Uterus (tissue), 4 donors: ENCODE measurements at places on chromosomes 2 and 18. TPM values are rescaled to one million over a fixed set of nuclear protein-coding genes. Genes with fewer than 3 reads are reported as not detected.
A peak's percentile ranks its signal among the peaks of the same experiment; 100 is the strongest.

ARHGEF4 gene
- total RNA-seq, result 7.9 TPM

NAB1 gene
- 132 TPM for total RNA-seq

DNA sequence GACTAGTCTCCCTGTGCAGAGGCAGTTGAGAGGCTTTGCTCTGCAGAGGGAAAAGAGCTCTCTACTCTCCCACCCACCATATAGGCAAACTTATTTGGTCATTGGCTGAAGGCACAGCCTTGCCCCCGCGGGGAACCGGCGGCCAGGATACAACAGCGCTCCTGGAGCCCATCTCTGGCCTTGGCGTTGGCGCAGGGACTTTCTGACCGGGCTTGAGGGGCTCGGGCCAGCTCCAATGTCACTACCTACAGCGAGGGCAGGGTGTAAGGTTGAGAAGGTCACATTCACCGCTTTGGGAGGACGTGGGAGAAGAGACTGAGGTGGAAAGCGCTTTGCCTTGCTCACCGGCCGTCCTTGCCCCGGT, 2.2 kb downstream of the ONECUT2 start:
- DNase-seq, result no peak
- H3K27ac ChIP-seq, result no peak overlapping the region
- peaks cover 22% of the 10 kb centered on the region for H3K4me1 ChIP-seq
- peaks cover 25% of the 10 kb centered on the region for H3K27me3 ChIP-seq

CNDP1 gene
- 0.90 TPM for total RNA-seq

DNA sequence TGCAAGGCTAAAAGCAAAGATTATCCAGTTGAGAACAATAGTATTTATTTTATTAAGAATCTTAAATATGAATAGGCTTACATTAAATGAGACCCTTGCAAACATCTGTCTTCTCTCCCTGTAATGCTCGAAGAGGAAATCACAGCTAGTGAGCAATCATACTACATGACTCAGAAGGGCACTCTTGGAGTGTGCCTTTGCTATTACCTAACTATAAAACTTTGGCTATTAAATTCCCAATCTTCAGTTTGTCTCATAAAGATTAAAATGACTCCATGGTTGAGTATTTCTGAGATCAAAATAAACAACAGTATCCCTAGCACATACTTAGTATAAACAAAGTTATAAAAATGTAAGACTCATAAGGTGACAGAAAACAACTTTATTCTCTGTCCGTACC, 296.9 kb downstream of the KCNJ3 start:
- no peaks in the 10 kb centered on the region for H3K4me1 ChIP-seq
- no peak overlapping the region for H3K4me3 ChIP-seq
- H3K27ac ChIP-seq, result no peak overlapping the region
- no peaks in the 10 kb centered on the region for H3K27me3 ChIP-seq
- DNase-seq, result no peak

GRCh38 chr2:150376553-150377335, 110.7 kb downstream of the RND3 start:
- no peak for DNase-seq
- H3K27ac ChIP-seq, result no peak overlapping the region
- no peaks in the 10 kb centered on the region for H3K36me3 ChIP-seq
- no peaks in the 10 kb centered on the region for H3K4me1 ChIP-seq
- H3K27me3 ChIP-seq, result no peaks in the 10 kb centered on the region

DNA sequence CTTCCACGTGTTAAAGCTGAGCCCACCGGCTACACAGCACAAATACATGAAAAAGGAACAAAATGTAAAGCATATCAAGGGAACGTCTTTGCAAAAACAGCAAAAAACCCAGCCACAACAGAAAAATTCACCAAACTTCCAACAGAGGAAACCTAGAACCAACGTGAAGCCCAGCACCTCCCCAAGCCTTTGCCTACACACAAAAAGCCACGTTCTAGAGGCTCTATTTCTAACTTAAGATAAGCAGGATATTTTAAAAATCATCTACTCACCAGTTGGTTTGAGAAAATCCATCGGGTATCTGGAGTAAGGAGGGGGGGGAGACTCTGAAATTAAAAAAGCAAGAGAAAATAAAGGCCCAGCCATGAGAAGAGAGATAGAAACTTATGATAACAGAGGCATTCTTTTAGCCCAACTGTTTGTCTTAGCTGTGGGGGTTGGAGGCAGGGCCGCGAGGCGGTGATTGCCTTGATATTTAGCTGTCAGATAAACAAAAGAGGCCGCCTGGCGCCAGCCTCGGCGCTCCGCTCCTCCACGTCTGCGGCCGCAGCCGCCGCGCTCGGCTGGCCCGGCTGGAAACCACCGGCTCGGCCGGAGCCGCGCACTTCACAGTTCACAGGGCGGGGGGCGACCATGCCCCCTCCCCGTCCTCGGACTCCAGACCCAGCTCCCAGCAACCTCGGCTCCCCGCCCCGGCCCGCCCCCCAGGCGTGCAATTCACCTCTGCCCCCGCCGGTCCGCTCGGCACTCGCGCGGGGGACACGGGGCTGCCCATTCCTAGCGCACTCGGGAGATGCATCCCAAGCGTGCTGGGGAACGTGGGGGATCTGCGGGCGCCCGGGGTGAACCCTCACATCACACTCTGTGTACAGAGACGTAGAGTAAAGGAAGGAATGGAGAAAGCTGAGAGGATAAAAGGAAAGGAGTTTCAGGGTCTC, 2.4 kb downstream of the SMAD7 start:
- H3K36me3 ChIP-seq, result no peaks in the 10 kb centered on the region
- H3K4me3 ChIP-seq, result peak overlapping the region; percentile 51
- no peaks in the 10 kb centered on the region for H3K27me3 ChIP-seq
- H3K4me1 ChIP-seq, result peaks cover 19% of the 10 kb centered on the region
- peak overlapping the region; percentile 99 for H3K27ac ChIP-seq

- no peak overlapping the region for H3K4me3 ChIP-seq
- H3K36me3 ChIP-seq, result no peaks in the 10 kb centered on the region
- DNase-seq, result no peak
- H3K27me3 ChIP-seq, result peaks cover 7% of the 10 kb centered on the region
- H3K27ac ChIP-seq, result no peak overlapping the region
Observed at GRCh38 chr2:181311837-181312236, 145.3 kb upstream of the ITGA4 start.

- H3K27me3 ChIP-seq, result no peaks in the 10 kb centered on the region
- no peak overlapping the region for H3K4me3 ChIP-seq
- no peak overlapping the region for H3K27ac ChIP-seq
- H3K36me3 ChIP-seq, result no peaks in the 10 kb centered on the region
- DNase-seq, result no peak
Observed at GRCh38 chr2:1569879-1570450, 156.7 kb downstream of the TPO start.

DNA sequence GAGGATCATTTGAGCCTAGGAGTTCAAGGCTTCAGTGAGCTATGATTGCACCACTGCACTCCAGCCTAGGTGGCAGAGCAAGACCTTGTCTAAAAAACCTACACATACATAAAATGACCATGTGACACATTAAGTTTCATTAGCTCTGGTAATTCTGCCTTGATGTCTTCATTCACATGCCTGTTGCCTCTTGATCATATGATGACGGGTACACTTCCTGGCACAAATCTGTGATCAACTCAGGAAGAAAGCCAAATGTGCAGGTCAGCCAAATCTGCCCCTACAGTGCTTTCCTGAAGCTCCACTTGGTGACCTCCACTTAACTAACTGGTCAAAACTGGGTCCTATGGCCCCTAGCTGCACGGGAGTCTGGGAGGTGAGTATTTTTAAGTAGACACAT, 54.4 kb upstream of the B3GNT7 start:
- no peaks in the 10 kb centered on the region for H3K36me3 ChIP-seq
- H3K4me1 ChIP-seq, result no peaks in the 10 kb centered on the region
- no peak overlapping the region for H3K27ac ChIP-seq
- H3K4me3 ChIP-seq, result no peak overlapping the region

- H3K27me3 ChIP-seq, result no peaks in the 10 kb centered on the region
- no peak overlapping the region for H3K27ac ChIP-seq
- H3K4me3 ChIP-seq, result no peak overlapping the region
- H3K36me3 ChIP-seq, result no peaks in the 10 kb centered on the region
- H3K4me1 ChIP-seq, result no peaks in the 10 kb centered on the region
Observed at GRCh38 chr18:74796841-74797576, 199.3 kb downstream of the ZNF407 start.

GRCh38 chr2:167937403-167937802, 310.0 kb downstream of the STK39 start:
- H3K27ac ChIP-seq, result no peak overlapping the region
- H3K4me1 ChIP-seq, result no peaks in the 10 kb centered on the region
- no peaks in the 10 kb centered on the region for H3K27me3 ChIP-seq
- H3K4me3 ChIP-seq, result no peak overlapping the region
- DNase-seq, result no peak

CYP1B1 gene
- total RNA-seq, result 58.2 TPM

DNA sequence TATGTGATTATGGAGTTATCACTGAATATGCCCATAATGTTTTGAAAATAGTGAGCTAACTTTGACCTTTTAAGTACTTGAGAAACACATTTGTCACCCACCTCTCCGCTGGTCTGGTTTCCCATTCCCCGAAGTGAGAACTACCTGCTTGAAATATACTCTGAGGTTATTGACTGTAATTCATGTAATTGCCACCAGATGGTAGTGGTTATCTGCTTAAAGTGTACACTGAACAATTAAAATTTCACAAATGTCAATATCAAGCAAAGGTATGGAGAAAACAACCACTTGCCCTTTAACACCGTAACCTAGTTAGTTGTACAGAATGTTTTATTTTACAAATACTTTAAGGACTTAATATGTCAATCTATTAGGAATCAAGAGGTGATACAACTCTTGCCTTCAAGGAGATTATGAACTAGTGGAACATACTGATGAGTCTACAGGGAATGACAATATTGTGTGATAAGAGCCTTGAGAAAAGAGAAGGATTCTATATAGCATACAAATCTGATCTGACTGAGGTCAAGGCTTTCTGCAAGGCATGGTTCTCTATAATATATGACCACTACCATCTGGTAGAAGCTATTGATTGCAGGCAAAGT, 316.8 kb upstream of the KCNH7 start:
- no peak overlapping the region for H3K27ac ChIP-seq
- no peaks in the 10 kb centered on the region for H3K36me3 ChIP-seq
- no peaks in the 10 kb centered on the region for H3K27me3 ChIP-seq
- H3K4me3 ChIP-seq, result no peak overlapping the region
- no peak for DNase-seq

RAB17 gene
- 3.5 TPM for total RNA-seq

- no peaks in the 10 kb centered on the region for H3K4me1 ChIP-seq
- H3K27ac ChIP-seq, result peak overlapping the region; percentile 78
- H3K4me3 ChIP-seq, result no peak overlapping the region
- H3K36me3 ChIP-seq, result no peaks in the 10 kb centered on the region
Observed at GRCh38 chr2:23436346-23437098, 51.5 kb downstream of the KLHL29 start.

ALK gene
- total RNA-seq, result 0.06 TPM

DNA sequence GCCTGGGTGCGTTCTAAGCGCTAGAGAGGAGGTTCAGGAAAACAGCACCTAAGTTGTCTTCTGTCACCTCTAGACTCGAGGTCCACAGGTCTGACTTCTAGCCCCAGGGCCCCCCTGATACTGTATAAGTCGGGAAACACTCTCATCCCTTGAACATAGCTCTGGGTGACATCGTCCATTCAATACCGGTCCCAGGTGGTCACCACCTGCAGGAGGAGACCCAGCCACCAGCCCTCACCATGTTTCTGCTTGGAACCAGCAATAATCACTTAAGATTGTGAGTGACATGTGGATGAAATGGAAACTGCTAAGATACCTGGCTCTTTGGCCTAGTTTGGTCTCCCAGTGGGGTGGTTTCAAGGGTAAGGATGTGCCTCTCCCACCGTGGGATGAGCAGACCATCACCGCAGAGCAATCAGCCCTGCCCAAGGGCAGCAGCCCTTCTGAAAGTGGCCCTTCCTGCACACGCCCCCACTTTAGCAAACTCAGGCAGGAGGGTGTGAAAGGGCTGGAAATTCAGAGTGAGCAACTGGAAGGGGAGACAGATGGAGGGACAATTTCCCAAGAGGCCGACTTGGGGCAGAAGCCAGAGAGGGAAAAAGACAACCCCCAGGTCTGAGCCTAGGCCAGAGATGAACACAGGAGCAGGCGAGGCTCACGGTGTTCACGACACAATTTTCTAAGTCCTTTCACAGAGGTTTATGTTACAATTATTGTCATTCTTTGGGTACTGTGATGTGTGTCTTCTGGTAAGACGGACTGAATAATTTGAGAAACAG, 95.2 kb downstream of the ZNF516 start:
- no peak for DNase-seq
- H3K4me1 ChIP-seq, result no peaks in the 10 kb centered on the region
- H3K36me3 ChIP-seq, result no peaks in the 10 kb centered on the region
- no peaks in the 10 kb centered on the region for H3K27me3 ChIP-seq

RAPGEF4 gene
- total RNA-seq, result 22.5 TPM

GRCh38 chr2:163659224-163659623, 76.6 kb downstream of the FIGN start:
- no peaks in the 10 kb centered on the region for H3K4me1 ChIP-seq
- no peak overlapping the region for H3K27ac ChIP-seq
- DNase-seq, result no peak
- no peak overlapping the region for H3K4me3 ChIP-seq
- H3K36me3 ChIP-seq, result no peaks in the 10 kb centered on the region

SLC35F6 gene
- 19.0 TPM for total RNA-seq

DNA sequence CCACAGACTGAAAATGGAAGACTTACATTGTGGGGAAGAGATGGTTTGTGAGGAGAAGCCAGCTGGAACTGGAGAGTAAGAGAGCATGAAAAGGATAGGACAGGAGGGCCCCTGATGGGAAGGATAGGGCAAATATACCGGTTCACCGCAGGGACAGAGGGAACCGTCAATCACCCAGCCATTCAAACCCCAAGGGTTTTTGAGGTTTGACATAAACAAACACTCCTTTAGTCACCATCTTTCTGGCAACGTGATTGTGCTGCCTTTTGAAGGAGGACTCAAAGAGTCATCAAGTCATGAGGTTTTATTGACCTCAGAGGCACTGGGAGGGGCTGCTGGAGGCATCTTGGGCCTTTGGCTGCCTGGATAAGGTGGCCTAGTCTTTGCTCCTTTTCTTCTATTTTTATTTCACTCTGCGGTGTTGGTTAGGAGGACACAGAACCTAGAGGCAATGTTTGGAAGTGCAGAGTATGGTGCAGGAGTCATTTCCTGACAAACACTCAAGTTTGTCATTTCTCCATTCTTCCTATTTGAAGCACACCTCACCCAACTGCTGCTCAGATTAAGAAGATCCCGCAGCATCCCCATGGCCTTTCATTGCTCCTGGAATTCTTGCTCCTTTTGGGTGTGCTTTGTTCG, 487.3 kb upstream of the SPRED2 start:
- H3K4me3 ChIP-seq, result no peak overlapping the region
- H3K27me3 ChIP-seq, result no peaks in the 10 kb centered on the region
- DNase-seq, result no peak
- H3K36me3 ChIP-seq, result no peaks in the 10 kb centered on the region
- H3K27ac ChIP-seq, result no peak overlapping the region

- H3K4me1 ChIP-seq, result no peaks in the 10 kb centered on the region
- no peak for DNase-seq
- H3K4me3 ChIP-seq, result no peak overlapping the region
- H3K27me3 ChIP-seq, result no peaks in the 10 kb centered on the region
- no peak overlapping the region for H3K27ac ChIP-seq
- H3K36me3 ChIP-seq, result no peaks in the 10 kb centered on the region
Observed at GRCh38 chr18:25686960-25687500, 335.1 kb upstream of the ZNF521 start.

MEP1B gene
- not detected for total RNA-seq
